ENCODE measurements at places on chromosomes 2 and 18.

- no peak overlapping the region for H3K4me3 ChIP-seq
- H3K36me3 ChIP-seq = no peaks in the 10 kb centered on the region
- H3K27ac ChIP-seq = no peak overlapping the region
- peaks cover 31% of the 10 kb centered on the region for H3K4me1 ChIP-seq
- DNase-seq = no peak
Observed at GRCh38 chr2:120450196-120450820, 104.4 kb downstream of the INHBB start.

- no peak overlapping the region for H3K27ac ChIP-seq
- H3K36me3 ChIP-seq = no peaks in the 10 kb centered on the region
- H3K4me3 ChIP-seq = peak overlapping the region; percentile 95
- peaks cover 3% of the 10 kb centered on the region for H3K27me3 ChIP-seq
- DNase-seq = no peak
- H3K4me1 ChIP-seq = peaks cover 32% of the 10 kb centered on the region
Observed at GRCh38 chr2:135874777-135875365, 1.4 kb downstream of the MCM6 start.

DNA sequence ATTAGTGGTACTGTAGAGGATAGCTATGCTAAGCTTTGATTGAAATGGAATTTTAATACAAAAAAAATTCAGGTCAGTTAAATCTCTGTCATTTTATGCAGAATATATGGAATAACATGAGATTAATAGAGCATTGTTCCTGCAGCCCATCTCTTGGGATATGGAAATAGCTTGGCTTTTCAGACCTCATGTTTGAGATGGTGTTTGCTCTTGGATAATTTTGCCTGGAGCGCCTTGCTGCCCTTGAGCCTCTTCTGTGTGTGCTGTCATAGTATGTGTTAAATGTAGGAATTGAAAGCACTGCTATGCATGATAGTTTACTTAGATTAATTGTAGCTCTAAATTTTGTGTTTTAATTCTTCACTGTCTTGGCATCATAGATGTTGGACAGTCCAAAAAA lies 27.7 kb downstream of the GALNT1 start:
- H3K4me3 ChIP-seq = no peak overlapping the region
- H3K27me3 ChIP-seq = 0 out of 2 replicates have a peak, but pooled peaks cover 1% of the 10 kb centered on the region
- H3K27ac ChIP-seq = no peak overlapping the region
- no peak for DNase-seq
- no peaks in the 10 kb centered on the region for H3K36me3 ChIP-seq

- H3K27me3 ChIP-seq = no peaks in the 10 kb centered on the region
- H3K36me3 ChIP-seq = no peaks in the 10 kb centered on the region
- peaks cover 27% of the 10 kb centered on the region for H3K4me1 ChIP-seq
- no peak for DNase-seq
- H3K4me3 ChIP-seq = no peak overlapping the region
- no peak overlapping the region for H3K27ac ChIP-seq
Observed at GRCh38 chr2:207876842-207877535, 107.3 kb upstream of the FZD5 start.

- H3K4me1 ChIP-seq = peaks cover 54% of the 10 kb centered on the region
- H3K27me3 ChIP-seq = peaks cover 2% of the 10 kb centered on the region
- peak; percentile 86 for DNase-seq
- H3K4me3 ChIP-seq = no peak overlapping the region
- no peaks in the 10 kb centered on the region for H3K36me3 ChIP-seq
Observed at GRCh38 chr2:190759749-190760213, 110.9 kb downstream of the NAB1 start.

DNA sequence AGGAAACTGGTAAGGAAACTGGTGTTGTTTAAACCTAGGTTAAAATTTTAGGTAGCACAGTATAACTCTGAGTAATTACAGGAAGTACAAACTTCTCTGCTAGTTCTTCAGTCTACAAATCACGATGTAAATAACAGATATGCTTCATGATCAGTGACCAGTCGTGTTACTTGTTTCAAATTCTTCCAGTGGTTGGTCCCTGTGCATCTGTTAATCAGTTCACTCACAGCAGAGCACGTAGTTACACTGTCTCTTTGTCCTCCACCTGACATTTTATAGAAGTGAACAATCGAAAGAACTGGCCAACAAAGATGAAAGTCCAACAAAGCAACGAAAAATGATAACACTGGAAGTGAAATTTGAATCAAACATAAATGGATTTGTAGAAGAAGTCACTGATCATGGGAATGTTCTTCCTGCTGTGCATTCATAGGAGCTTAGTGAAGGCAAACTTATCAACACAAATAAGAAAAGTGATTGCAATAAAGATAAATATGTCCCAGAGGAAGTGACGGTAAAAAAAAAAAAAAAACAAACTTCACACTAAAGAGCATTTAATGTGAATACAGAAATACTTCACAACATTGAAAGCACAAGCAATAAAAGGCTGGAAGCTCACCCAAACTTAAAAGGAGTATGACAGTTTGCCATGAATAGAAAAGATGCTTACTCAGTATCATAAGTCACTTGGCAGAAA lies 7.0 kb downstream of the EIF2AK2 start:
- no peak for DNase-seq
- H3K4me3 ChIP-seq = no peak overlapping the region
- H3K27me3 ChIP-seq = peaks cover under 1% of the 10 kb centered on the region
- H3K27ac ChIP-seq = no peak overlapping the region
- peaks cover 59% of the 10 kb centered on the region for H3K36me3 ChIP-seq

GRCh38 chr2:122167515-122167914 lies 412.1 kb downstream of the TSN start:
- DNase-seq = no peak
- H3K4me1 ChIP-seq = no peaks in the 10 kb centered on the region
- peaks cover 16% of the 10 kb centered on the region for H3K27me3 ChIP-seq
- no peaks in the 10 kb centered on the region for H3K36me3 ChIP-seq
- H3K4me3 ChIP-seq = no peak overlapping the region

GRCh38 chr2:129464036-129464435 lies 515.4 kb upstream of the RAB6C start:
- H3K27ac ChIP-seq = no peak overlapping the region
- H3K4me3 ChIP-seq = no peak overlapping the region
- peaks cover 2% of the 10 kb centered on the region for H3K27me3 ChIP-seq
- peaks cover 6% of the 10 kb centered on the region for H3K36me3 ChIP-seq

GRCh38 chr18:12359515-12359927 lies 17.5 kb downstream of the AFG3L2 start:
- peaks cover 26% of the 10 kb centered on the region for H3K36me3 ChIP-seq
- no peak overlapping the region for H3K4me3 ChIP-seq
- no peak overlapping the region for H3K27ac ChIP-seq
- H3K4me1 ChIP-seq = peaks cover 22% of the 10 kb centered on the region

DNA sequence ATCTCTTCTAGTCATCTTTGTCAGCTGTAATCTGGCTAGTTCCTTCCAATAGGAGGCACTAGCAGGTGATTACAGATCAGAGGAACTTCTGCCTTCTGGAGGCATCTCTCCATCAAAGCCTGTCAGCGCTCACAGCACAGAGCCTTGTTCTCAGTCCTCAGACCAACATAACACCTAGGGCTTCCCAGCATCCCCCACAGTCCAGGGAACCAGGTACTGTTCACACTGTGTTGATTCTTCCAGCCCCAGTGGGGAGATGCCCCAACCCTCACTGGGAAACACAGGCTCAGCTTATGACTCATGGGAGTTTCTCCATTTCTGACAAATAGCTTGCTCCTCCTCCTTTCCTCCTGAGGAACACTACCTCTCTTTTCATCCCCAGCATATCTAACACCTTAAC lies 601.7 kb downstream of the CBLN2 start:
- peaks cover 2% of the 10 kb centered on the region for H3K27me3 ChIP-seq
- H3K4me3 ChIP-seq = no peak overlapping the region
- no peaks in the 10 kb centered on the region for H3K4me1 ChIP-seq
- no peaks in the 10 kb centered on the region for H3K36me3 ChIP-seq
- H3K27ac ChIP-seq = no peak overlapping the region
